ENCODE measurements at places on chromosomes 4 and X.
A peak's percentile ranks its signal among the peaks of the same experiment; 100 is the strongest.

DNA sequence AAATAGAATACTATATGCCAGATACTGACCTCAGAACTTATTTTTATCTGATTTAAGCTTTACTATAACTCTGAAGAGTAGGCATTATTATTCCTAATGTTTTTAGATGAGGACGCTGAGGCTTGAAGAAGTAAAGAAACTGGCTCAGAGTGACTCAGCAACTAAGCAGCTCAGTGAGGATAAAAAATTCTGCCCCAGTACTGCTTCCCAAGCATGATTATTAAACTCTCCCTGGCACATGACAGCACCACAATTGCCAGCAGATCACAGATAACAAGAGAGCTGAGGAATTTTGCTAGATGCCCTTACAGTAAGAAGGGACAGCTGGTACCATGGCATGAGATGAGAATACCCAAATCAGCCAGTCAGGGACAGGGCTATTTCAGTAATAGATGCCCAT, 219.4 kb downstream of the NKX6-1 start:
- no peak for DNase-seq

- no peak for DNase-seq
Observed at GRCh38 chrX:54178100-54178940, 4.7 kb downstream of the FAM120C start.

DNA sequence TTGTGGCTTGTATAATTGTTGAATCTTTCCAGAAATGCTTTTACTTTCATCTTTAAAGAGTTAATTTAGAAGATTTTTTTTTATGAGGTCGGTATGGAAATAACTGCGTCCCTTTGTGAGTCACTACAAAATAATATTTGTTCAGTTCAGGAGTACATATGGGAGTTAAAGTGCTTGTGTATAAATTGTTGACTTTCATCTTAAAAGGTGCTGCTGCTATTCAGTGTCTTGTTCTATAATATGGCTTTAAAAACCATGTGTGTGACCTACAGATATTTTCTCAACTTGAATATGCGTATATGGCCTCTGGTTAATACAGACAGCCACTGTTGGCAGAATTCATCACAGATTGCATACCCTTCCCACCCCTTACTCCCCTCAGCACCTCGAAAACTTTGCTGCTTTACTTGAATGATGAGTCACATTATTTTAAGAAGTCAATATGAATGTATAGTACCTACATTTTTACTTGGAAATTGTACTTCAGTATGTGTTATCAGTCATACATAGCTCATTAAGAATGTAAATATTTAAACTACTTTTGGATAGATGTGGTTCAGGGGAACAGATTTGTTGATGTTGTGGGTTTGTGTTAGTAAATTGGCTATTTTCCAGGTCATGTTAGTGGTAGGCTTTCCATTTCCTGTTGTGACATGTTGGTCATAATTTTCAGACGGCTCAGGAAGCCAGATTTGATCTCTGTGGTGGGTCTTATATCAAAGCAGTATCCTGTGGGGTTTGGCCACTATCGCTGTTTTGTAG, 1.5 kb downstream of the CLCN3 start:
- DNase-seq: no peak

DNA sequence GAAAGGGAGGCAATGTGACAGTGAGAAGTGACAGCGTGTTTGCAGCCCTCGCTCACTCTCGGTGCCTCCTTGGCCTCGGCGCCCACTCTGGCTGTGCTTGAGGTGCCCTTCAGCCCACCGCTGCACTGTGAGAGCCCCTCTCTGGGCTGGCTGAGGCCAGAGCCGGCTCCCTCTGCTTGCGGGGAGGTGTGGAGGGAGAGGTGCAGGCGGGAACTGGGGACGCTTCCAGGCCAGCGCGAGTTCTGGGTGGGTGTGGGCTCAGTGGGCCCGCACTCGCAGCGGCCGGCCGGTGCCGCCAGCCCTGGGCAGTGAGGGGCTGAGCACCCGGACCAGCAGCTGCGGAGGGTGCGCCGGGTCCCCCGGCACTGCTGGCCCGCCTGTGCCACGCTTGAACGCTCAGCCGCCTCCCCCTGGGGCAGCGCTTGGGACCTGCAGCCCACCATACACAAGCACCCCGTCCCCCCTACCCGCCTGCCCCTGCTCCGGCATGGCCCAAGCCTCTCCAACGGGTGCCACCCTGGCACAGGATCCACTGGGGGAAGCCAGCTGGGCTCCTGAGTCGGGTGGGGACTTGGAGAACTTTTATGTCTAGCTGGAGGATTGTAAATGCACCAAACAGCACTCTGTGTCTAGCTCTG, 1142.8 kb upstream of the INTU start:
- no peak for DNase-seq

DNA sequence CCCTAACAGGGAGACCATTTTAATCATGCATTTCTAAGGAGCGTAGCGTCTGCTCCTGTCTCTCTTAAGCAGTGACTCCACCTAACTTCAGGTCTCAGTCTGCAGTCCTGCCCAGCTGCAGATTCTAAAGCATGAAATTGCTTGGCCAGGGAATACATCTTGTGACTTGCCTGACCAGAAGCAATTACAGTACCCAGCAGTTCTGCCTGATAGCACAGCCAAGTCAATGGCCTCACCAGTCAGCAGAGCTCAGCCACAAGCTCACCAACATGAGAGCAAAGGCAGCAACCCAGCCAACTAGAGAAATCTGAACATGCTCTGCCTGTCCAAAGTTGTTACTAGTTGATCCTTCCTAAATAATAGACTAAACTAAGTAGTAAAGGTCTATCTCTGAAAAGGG, 2011.9 kb upstream of the PCDH10 start:
- no peak for DNase-seq

DNA sequence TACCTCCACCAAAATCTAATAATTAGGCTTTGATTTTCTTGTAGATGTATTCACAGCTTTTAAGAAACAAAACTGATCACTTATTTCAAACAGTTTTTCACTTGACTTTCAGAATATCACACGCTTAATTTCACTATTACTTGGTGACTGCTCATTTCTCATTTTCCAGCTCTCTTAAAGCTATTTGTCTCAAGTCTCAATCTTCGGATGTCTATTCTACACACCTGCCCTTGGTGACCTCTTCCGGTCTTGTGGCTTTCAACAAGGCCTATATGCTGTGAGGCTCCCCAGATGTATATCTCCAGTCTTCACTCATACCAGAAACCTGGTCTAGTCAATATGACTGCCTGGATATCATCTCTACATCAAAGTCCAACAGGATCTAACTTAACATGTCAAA, 34.9 kb upstream of the ANXA10 start:
- no peak for DNase-seq

DNA sequence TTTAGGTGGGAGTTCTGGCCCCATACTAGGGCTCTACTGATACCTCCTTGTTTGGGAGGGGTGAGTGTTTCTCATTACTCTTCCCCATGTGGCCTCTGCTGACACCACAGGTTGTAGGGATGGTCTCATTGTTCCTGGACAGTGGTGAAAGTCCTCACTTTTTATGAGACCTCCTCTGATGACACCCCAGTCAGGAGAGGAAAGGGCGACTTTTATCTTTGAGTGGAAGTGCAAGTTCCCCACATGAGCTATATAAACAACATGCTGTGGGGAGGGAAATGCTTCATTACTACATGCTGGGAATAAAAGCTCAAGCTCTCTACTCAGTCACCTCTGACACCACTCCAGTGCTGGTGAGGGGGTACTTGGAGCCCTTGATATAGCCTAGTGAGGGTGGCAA, 29.5 kb upstream of the MAGEA6 start:
- DNase-seq: no peak

DNA sequence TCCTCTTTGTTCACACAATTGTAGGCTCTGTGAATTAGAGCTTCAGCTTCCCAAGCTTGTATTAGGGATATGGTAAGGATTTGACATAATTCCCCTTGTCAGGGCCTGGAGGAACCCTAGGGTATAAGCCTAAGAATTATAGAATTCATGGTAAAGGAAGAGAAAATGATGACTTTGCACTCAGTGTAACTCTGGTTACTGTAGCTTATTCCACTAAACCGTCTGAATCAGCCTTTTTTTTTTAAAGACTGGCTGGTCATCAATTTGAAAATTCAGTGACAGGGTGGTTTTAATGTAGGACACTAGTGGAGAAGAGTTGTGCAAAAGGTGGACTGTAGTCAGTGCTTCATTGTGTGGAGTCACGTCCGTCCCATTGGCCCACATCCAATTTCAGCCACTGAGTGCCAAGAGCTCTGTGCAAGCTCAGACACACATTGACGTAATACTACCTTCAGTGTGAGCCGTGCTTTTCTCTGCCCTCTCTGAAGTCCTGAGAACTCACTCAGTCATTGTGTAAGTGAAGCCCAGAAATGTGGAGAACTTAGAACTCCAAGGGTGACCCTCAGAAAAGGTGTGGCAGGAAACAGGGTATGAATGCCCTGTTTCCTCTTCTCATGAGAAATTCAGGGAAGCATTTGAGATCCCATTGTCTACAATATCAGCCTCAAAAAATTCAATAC, 449.8 kb downstream of the C4orf33 start:
- DNase-seq: no peak

DNA sequence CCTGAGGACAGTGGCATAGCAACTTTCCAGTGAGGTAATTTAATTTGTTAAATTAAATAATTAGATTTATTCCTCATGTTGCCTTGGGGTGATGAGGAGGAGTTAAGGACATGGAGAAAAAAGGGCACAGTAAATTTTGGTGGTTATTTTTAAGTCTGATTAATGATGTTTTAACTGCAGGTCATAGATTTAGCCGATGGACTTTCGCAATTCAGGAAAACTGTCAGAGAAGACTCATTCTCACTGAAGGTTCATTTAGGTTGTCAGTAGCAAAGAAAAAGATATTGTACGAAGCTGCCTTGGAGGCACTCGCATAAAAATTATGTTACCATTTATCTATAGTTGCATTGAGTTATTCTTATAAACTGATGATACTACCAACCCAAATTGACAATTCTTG, 164.2 kb upstream of the PITX2 start:
- DNase-seq: no peak

- no peak for DNase-seq
Observed at GRCh38 chr4:31803526-31804195, 1083.5 kb downstream of the PCDH7 start.

DNA sequence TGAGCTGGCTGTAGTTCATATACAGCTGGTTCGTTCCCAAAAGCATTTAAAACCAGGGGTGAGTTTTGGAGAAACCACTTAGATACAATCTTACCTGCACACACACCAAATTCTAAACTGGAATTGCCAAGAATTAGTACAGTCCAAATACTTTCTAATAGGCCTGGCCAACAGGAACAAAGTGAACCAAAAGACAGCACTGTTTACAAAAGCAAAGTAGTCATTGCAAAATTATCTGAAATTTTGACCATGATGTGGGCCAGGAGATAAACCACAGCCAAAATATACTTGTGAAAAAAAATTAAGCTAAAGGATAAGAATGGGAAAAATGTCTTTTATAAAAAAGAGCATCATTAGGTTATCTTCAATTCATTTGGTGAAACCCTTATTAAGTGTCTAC, 37.9 kb upstream of the NAP1L5 start:
- DNase-seq: no peak

GRCh38 chr4:110198049-110198434, 373 bp downstream of the ELOVL6 start:
- no peak for DNase-seq

GRCh38 chr4:89898304-89898716, 3.7 kb downstream of the MMRN1 start:
- no peak for DNase-seq

DNA sequence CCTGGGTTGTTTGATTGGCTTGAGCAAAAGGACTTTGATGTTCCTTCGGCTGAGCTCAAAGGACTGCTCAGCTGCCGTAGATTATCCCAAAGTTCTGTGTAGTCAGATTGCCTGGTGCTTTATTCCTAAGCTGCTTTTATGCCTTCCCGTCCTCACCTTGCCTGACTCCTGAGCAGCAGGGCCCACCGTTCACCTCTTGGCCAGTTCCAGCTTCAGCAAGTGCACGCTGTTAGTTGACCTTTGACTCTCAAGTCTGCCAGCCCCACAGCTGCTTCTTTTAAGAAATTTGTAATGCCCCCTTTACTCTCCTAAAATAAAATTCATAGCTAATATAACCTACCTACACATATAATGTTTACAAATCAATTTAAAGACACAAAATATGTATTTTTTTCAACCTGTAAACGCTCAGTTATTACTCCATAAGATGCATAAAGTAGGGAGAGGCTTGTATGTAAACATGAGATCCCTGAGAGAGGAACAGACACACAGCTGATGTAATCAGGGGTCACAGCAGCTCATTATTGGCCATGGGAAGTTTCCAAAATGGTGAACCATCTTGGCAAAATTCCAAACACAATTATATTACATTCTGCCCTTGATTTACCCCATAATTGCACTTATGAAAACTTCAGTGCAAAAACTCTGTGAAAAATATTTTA, 28.6 kb downstream of the UCHL1 start:
- no peak for DNase-seq

DNA sequence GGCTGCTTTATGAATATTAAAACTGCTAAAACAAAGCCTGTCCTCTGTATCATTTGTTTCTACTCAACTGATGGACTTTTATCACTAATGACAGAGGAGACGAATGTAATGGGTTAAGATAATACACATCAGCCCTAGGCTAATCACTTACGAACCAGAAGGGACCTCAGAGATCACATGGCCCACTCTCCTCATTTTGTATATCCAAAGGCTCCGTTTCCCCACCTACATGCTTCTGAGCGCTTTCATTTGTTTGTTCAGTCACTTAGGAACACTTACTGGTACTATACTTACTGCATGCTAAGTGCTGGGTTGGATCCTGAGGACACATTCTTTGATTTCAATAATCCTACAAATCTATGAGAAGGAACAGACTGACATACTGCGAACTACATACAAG, 169.3 kb downstream of the CEP135 start:
- no peak for DNase-seq

DNA sequence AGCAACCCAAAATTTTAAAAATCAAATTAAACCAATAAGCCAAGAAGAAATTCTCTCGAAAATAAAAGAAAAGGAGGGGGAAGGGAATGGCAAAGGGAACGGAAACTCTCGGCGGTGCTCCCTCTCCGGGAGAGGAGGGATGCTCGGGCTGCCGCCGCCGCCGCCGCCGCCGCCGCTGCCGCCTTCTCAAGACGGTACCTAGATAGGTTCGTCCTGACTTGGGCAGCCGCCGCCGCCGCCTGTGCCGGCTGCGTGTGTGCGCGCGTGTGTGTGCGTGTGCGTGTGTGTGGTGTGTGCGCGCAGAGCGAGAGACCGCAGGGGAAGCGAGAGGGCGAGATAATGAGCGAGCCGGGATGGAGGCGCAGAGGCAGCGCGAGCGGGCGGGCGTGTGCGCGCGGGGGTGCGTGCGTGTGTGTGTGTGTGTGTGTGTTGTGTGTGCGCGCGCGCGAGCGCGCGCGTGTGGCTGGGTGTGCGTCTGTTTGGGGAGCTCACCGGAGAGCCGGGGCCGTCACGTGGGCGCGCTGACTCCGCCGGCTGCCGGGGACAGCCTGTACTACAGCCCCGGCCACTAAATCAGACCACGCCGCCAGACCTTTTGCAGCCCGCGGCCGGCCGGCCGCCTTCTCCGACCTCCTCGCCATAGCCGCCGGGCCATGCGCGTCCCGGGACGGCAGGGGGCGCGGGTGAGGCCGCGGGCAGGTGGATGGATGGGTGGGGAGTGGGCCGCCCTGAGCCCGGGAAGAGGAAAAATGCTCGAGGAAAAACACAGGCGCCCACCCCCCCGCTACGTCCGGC, 111.6 kb downstream of the DHX15 start:
- DNase-seq: peak; percentile 26
